GM03348 (cell line): ENCODE measurements at places on chromosomes 1 and 21.
A peak's percentile ranks its signal among the peaks of the same experiment; 100 is the strongest.

DNA sequence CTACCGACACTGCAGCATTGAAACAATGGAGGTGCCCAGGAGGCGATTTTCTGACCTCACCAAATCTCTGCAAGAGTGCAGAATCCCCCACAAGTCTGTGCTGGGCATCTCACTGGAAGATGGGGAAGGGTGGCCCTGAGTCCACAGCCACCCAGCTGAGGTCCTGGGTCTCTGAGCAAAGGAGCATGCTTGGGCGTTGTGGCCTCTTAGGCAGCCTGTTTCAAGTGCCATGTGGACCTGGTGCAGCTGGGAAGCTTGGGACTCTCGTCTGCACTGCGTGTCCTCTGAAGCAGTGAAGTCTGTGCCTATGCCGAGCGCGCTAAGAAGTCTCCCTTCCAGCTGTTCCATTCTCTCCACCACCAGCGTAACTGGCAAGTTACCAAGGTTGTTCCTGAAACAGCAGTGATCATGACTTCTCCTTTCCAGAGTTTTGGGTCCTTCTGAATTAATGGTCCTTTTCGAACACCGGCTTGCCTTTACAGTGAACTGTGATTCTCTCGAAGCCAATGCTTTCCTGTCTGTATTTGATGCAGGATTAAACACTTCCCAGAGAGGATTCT lies 5.0 kb upstream of the PLA2G2C start:
- no peak for DNase-seq

- no peak for DNase-seq
Measured at GRCh38 chr1:44110916-44111315, 7.7 kb upstream of the KLF17 start.

GRCh38 chr1:93749487-93749886 lies 67.8 kb upstream of the BCAR3 start:
- no peak for DNase-seq

GRCh38 chr1:39105061-39105840 lies 79.1 kb downstream of the NDUFS5 start:
- DNase-seq = peak; percentile 92

DNA sequence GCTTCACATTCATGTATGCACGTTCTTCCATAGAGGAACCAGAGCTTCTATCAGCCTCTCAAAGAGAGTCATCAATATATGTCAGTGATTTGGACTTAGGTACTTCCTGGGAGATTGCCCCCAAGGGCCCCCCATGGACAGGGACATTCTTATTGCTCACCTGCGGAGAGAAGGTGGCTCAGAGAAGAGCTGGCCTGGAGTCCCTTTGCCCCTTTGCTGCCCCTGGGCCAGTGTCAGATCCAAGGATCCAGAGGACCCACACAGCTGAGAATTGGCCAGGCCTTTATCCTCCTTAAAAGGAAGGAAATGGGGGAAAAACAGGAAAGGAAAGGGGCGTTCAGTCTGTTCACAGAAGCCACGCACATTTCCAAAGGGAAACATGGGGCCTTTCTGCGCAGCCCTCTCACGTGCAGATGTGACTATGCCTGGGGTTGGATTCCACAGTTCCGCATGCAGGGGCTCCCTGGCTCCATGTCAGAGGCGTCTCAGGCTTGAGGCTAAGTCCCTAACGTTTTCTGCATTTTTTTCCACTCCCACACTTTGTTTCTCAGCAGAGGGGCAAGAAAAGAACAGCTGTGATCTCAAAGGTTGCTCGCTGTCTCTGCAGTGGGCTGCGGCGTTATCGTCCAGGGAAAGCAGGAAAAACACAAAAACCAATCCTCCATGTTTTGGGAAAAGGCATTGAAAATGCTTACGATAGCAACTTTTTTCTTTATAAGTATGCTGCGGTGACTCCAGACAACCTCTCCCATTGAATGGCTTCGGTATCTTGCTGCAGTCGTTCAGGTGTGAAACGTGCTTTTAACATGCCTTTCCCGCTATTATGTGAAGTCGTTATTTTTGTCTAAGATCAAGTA lies 5.9 kb downstream of the C1orf226 start:
- no peak for DNase-seq

DNA sequence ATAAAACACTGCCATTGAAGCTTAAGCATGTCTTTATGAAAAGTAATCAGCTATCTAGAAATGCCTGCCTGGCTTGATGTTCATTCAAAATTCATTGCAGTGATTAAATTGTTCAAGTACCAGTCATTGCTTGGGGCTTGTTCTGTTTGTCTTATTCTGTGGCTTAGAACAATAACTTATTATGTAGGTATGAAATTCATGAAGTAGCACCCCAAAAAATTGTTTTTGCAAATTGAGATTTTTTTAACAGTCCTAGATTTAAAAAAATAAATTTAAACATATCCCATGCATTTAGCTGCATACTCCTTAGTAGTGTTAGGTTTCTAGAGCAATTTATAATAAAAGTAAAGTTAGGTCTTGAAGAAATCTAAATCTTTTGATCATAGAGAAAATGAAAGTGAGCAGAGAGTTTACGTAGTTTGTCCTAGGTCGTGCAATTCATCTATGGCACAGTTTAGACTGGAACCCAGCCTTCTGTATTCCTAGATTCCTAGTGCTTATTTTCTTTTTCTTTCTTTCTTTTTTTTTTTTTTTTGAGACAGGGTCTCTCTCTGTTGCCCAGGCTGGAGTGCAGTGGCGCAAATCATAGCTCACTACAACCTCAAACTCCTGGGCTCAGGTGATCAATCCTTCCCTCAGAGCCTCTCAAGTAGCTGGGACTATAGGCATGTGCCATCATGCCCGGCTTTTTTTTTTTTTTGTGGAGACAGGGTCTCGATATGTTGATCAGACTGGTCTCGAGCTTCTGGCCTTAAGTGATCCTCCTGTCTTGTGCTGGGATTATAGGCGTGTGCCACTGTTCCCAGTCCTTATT lies 9.3 kb downstream of the MIER1 start:
- DNase-seq = no peak

- no peak for DNase-seq
Measured at GRCh38 chr1:39394598-39394997, 96.8 kb upstream of the BMP8A start.
